ENCODE measurements at places on chromosomes 7 and 10.

- no peak for DNase-seq
These were observed 247.7 kb downstream of the IPMK start for GRCh38 chr10:58019863-58020537.

GRCh38 chr10:84763965-84764364, 435.6 kb downstream of the CCSER2 start:
- no peak for DNase-seq

DNA sequence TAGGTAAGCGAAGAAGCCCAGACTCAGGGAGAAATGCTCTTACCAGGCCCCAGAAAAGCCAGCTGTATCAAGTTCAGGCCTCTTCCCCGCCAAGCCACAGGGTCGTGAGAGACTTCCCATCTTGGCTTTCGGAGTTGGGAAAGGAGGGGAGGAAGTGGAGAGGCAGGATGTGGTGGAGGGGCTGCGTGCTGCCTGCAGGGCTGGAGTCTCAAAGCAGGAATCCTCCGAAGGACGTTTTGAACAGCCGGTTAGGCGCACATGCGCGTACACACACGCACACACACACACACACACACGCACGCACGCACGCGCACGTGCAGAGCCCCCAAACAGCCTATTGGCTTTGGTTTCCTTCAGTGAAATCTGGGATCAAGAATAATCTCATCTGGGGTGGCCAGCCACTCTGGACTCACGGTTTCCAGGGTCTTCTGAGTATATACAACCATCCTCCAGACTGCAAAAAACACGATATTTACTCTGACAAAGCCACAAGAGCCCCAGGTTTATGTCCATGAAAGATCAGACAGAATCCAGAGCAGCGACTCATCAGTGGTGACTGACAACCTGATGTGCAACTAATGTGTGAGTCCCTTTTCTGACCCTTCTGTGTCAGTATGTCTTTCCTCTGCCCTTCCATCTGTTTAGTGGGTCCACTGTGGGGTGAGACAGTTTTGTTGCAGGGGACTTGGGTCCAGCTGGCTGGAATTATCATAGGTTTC, 115.0 kb upstream of the ZNF438 start:
- no peak for DNase-seq

GRCh38 chr7:26331113-26331512, 39.5 kb downstream of the SNX10 start:
- no peak for DNase-seq

DNA sequence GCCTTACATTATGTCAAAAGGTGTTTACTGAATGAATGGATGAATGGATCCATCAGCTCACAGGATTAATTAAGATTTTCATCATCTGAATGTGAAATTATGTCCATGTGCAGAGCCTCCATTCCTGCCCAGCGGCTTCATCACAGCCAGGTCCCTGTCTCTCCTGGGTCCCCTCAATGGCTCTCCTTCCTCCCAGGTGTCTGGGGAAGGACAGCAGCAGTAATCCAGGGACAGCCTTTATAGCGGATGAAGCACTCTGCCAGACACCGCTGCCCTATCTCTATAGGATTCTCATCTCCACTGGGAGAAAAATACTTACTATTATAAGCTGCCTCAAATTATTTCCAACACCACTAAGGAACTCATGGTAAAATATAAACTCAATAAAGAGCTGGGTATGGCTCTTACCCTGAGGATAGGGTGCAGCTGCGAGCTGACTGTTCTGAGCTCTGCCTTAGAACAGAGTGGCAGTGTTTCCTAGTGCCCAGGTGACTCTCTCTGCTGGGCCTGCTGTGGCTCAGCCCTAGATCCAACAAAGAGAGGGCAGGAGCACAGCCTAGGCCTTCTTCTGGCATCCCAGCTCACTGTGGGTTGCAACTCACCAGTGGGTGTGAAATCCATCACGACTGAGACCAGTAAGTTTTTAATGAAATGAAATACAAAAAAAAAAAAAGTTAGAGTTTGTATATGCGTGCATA, 38.3 kb downstream of the GPRIN2 start:
- no peak for DNase-seq

Measured in D721Med (cell line).